ENCODE measurements at places on chromosomes 5 and 9.

- DNase-seq, result no peak
Measured at GRCh38 chr9:125841444-125841843, 94.3 kb downstream of the PBX3 start.

- no peak for DNase-seq
Measured at GRCh38 chr5:169686137-169686536, 49.1 kb downstream of the DOCK2 start.

- no peak for DNase-seq
Measured at GRCh38 chr5:151340004-151340403, 7.4 kb downstream of the SLC36A2 start.

DNA sequence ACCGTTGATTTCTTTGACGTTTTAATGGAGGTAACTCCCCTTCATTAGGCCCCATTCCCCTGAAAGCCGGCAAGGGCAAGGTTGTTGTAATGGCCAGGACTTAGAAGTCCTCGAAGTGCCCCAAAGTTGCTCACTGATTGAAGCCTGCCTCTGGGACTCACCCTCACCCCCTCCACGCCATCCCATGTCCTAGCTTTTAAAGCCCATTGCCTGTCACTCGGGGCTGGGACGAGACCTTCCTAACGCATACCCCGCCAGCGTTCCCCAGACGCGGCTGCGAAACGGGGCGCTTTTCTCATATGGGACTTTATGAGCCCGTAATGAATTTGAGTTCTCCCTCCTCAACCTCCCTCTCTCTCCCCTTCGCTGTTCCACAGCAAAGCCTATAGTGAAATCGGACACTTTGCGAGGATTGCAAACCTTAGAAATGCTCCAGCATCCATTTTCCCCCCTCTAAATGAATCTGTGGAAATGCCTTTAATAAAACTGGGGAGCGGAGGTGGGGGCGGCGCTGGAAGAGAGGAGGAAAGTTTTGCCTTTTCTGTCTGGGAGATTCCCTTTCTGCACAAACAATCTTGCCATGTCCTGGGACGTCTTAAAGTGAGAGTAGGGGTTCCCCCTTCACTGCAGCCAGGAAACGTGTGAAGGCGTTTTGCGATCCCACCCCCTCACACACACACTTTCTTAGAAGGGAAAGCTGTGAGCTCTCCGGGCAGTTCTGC, 1.5 kb downstream of the PAPPA start:
- DNase-seq, result peak; percentile 53

GRCh38 chr9:131496844-131497405, 5.8 kb upstream of the POMT1 start:
- DNase-seq, result no peak

GRCh38 chr5:87705876-87706275, 293.1 kb upstream of the CCNH start:
- DNase-seq, result no peak

GRCh38 chr9:17065062-17065461, 69.8 kb upstream of the CNTLN start:
- DNase-seq, result no peak

DNA sequence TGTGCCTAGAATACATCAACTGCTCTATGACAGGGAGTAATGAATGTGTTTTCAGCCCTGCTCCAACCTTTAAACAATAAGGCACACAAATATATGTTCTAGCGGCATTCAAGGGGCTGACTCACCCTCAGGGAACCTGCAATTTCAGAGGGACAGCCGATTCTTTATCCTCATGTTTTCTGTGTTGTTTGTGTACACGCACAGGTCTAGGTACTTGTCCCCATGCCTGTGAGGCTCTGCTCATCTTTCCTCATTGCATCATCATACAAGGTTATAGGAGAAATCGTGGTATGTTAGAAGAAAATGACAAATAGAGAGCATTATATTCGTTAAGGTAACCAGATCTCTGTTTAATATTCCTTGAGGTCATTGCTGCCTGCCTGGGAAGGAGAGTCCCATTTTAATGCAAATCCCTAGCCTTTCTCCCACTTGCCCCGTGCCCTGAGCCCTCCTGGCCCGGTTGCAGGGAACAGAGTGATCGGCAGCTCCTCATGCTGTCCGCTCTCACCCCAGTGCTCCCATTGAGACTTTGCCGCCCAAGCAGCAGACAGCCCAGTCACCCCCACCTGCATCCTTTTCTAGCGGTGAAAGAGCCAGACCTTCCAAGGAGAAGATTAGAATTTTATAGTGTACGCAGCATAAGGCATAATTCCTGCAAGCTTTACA, 14.6 kb downstream of the MAP1B start:
- no peak for DNase-seq

DNA sequence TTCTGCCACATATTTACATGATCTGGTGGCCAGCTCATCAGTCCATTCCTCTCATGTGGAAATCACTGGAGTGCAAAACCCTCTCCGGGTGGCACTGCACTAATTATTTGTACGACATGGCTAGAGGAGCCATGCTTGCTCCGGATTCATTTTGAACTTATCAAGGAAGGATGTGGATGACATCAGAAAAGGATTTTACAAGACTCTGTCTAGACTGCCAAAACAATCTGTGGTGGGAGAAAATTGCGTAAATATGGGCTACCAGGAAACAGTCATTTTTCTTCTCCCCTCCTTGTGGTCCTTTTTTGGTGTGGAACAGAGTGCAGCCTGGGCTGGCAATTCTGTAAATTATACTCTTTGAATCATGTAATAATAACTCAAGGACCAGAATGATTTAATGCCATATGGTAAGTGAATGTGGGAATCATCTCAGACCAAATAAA, 123.4 kb upstream of the IFNE start:
- no peak for DNase-seq

DNA sequence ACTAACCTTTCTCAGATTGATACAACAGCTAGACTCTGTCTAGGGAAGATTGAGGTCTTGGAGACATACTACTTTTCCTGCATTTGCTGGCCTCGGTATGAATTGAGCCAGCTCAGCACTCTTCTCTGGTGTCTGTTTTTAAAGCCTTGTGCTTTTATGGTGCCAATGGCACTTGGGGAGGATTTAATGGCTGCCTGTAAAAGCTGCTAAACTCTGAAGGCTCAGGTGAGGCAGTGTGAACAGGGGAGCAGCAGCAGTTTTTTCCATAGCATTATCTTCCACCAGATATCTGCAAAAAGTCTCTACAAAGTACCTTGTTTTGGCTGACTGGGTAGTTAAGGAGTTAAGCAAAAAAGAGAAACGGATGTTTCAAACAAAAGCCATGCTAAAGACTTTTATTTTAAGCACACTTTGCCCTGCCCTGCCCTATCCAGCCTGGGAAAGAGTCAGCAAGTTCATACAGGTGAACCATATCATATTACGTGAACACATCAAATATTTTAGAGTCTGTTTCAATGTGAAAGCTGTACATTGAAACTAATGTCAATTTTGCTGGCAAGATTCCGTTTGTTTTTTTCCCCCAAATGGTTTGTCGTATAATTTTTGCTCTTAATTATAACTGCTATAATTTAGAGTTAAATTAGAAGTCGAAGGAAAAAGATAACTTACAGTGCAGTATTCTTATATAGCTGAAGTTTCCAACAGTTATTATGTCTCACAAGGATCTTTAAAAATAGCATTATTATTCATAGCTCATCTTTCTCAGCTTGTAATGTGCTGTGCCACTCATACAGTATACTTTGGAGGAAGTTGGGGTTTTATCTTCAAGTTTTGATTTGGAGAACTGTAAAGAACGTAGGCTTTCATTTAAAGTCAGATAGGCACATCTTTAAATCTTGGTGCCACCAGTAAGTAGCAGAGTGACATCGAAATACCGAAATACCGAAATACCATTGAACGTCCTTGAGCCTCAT, 424.1 kb upstream of the CD180 start:
- DNase-seq, result no peak

- no peak for DNase-seq
Measured at GRCh38 chr9:130636648-130637020, 27.8 kb upstream of the PRDM12 start.

DNA sequence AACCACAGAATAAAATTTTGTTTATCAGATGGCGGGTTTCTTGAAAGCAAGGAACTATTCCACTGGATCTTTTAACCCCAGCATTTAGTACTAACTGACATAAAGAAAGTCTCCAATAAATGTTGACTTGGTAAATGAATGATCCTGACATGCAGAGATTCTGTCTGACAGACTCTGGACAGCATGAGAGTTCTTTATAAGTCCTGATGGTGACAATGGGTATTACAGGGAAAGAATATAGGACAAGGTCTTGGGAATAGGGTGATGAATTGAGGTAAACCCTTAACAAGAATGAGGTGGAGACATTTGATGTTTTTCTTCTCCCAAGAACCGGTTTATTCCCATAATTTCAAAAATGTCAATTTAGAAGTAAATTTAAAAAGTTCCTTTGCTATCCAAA, 453.9 kb downstream of the TUSC1 start:
- DNase-seq, result no peak

- no peak for DNase-seq
Measured at GRCh38 chr5:177195307-177195952, 61.9 kb downstream of the NSD1 start.

DNA sequence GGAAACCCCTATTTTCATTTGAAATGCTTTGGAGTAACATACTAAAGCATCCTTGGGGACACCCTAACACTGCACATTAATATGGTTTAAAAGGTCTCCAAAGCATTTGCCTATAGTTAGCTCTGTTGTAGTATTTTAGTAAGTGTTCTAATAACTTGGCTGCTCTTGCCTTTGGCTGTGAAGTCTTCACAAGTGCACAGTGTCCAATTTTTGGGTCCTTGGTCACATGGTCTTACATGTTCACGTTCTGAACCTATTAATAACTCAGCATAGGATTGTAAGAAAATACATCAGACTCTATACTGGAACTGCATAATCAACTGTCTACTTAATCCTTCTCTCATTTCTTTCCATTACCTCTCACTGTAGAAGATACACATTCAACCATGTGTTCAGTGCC, 17.4 kb downstream of the ADAMTS19 start:
- no peak for DNase-seq

DNA sequence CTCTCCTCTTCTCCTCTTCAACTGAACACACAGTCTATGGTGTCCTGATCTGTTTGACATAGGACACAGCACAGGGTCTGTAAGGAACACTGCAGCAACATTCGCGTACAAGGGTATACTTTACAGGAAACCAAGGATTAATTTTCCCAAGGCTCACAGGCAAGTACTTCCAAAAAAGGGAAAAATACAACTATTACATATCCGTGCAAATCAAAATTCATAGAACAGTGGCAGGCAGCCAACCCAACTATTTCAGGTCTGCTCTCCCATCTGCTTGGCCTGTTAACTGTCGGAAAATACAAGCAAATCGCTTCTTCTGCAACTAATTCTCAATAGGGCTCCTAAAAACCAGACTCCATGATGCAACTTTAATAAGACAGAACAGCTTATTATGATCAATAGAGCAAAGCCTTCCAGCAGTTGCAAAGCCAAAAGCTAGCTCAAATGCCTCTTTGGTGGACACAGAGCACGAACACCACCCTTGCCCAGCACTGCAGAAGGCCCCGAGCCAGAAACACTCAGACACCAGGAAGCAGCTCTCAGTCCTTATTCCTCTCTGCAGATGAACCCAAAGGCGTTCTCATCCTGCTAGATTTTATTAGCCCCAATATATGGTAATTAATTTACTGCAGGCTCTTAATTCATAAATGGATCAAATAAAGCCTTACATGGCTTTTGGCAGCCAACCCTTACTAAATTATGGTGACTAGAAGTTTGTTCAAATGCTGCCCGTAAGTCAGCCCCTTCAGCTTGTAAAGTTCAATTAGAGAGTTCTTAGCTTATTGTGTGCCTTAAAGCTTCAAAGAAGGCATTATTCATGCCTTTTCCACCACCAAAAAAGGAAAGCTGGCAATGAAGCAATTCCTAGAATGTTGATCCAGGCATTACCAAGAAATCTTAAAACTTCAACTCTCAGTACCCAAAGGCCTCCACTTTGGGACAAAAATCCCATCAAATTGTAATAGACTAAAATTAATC, 68.8 kb downstream of the ZNF608 start:
- no peak for DNase-seq

DNA sequence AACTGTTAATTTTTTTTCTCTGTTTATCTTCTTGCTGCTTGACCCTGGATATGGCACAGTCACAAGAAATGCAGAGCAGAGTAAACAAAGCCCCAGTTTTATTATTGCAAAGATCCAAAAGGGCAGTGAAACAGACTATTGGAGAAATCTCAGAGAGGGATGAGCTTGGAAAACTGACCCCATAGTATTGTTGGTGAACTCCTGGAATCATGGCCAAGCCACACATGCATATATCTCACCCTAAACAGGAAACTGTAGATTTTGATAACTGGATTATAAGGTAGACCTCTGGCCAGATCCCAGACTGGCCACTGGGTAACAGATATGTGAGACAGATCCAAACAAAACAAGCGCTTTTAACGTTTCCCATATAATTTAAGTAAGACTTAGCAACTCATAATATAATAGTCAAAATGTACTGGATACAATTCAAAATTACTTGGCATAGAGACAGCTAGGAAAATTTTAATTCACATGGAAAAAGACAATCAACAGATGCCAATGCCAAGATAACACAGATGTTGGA, 263.5 kb upstream of the SEMA6A start:
- no peak for DNase-seq

- no peak for DNase-seq
Measured at GRCh38 chr5:134124289-134125038, 10.0 kb downstream of the TCF7 start.

DNA sequence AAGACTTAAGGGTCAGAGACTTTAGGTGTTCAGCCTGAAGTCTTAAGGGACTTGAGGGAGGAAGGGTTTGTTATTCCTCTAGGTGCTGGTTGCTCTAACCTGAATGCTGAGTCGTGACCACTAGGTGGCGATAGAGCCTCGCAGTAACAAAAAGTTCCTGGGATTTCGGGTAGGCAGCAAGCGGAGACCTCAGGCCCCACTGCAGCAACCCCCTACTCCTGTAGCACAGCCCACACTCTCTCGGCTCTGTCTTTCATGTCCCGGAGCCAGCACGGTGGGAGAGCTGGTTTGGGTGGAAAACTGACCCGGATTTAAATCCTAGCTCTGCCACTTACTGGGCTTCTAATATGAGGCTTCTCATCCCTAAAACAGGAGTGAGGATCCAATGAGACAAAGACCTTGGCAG, 100.3 kb upstream of the PANK3 start:
- DNase-seq, result peak; percentile 78
